ENCODE measurements at places on chromosomes 12 and 14.
A peak's percentile ranks its signal among the peaks of the same experiment; 100 is the strongest.

GRCh38 chr12:81000831-81001230, 63.1 kb upstream of the LIN7A start:
- DNase-seq: no peak

DNA sequence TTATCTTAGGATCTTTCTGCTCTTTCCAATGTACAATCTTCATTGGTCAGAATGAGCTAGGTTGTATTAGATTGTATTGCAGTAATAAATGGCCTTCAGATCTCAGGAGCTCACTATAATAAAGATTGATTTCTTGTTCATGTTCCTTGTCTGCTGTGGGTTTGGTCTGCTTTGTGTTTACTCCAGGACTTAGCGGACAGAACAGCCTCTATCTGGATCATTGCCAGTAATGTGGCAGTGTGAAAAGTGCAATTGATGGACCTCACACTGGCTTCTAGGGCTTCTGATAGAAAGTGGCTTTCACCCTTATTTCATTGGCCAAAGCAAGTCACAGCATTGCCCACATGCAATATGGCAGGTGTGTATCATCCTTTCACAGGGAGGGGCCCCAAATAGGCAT, 81.2 kb downstream of the BTG1 start:
- no peak for DNase-seq

- no peak for DNase-seq
Observed at GRCh38 chr12:2833810-2834209, 1.0 kb downstream of the NRIP2 start.

GRCh38 chr14:51780741-51781140, 79.7 kb upstream of the GNG2 start:
- no peak for DNase-seq

GRCh38 chr14:90985601-90986242, 74.7 kb downstream of the RPS6KA5 start:
- no peak for DNase-seq

DNA sequence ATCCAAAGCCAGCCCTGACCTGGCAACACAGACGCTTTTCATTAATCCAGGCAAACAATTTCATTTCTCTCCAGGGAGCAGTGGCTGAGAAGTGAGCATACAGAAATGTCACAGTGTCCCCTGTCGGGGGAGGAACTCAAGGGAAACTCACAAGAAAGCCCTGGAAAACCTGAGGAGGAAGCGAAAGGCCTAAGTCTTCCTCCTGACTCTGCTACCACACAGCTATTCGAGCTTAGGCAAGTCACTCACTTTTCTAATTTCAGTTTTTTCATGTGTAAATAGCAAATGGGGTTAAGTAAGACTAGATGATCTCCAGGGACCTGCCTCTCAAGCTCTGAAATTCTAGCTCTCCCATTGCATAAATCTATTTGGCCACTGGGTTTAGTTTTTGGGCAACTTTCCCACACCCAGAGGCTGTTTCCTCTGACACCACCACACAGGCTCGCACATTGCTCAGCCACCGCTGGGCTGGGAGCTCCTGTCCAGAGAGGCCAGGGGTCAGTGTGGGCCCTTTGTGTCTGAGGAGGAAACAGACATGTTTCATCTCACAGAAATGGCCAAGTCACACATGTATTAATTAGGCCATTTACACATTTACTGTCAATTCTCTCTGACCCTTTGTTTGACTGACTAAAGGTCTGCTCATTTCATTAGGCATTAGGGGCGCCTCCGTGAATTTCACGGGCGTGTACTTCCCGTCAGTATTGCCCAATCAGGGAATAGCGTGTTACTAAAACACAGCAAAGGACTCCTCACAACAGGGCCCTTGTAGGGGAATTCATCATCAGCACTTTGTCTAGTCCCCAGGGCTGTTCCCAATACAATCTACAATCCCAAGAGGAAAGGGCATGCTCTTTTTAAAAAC, 9.8 kb upstream of the PNMA1 start:
- no peak for DNase-seq

DNA sequence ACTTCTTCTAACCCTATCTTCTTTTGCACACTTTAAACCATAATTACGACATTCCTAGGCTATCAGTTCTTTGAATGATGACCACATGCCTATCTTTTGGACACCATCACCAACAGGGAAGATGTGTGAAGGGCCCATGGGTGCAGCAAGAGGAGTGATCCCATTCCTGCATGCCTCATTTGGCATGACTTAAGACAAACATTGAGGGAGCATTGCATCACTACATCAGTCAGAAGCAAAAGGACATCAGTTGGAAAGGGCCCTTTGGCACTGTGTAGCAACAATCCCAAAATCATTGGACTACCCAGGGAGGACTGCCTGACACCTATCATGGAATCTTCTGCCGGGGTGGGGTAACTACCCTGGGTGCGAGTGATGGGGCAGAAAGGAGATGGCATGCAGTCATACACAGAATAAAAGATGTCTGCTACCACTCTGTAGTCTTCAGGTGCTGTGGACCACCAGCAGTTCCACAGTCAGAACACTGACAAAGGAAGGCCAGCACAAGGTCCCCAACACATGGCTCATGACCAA, 10.7 kb upstream of the TMBIM6 start:
- no peak for DNase-seq

DNA sequence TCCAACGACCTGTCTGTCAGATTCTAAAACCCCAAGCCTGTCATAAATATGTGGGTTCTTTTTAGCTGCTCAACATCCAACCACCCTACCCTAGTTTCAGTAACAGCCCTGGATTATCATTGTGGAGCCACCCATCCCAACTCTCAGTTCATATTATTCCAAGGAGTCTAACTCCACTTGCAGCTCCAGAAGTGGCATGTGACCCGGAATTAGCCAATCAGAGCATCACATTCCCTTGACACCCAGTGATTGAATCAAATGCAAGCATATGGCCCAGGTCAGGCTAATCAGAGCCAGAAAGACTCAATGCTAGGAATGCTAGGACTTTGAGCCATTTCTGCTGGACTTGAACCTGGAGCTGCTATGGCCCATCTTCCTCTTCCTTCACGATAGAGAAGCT, 17.1 kb upstream of the HSP90B1 start:
- no peak for DNase-seq

DNA sequence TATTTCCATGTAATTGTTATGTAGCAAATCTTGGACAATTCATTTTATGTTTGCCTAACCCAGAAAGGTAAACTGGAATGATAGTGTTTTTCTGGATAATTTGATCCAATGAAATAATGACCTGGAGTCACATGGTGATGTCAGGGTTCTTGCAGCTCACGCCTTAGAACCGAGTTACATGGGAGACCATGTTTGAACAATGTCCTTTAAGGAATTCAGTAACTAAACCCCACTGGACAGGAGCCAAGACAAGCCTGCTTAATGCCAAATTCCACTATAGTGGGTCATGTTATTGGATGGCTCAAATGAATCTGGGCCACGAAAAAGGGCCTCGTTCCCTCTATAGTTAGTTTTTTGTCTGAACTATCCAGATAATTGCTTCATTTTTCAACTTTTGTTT, 255.8 kb upstream of the HMGA2 start:
- DNase-seq: no peak

GRCh38 chr12:55983232-55983842, 9.5 kb downstream of the RAB5B start:
- DNase-seq: no peak

GRCh38 chr14:92039719-92040430, at the start of gene TRIP11:
Gene TRIP11 (minus strand): TSS chr14:92040059. CDS start chr14:92039685, 374 bp downstream.
- peak; percentile 95 for DNase-seq

- DNase-seq: no peak
Observed at GRCh38 chr12:20105943-20106342, 262.4 kb upstream of the PDE3A start.

- no peak for DNase-seq
Observed at GRCh38 chr12:13435235-13435933, 238.9 kb downstream of the EMP1 start.

DNA sequence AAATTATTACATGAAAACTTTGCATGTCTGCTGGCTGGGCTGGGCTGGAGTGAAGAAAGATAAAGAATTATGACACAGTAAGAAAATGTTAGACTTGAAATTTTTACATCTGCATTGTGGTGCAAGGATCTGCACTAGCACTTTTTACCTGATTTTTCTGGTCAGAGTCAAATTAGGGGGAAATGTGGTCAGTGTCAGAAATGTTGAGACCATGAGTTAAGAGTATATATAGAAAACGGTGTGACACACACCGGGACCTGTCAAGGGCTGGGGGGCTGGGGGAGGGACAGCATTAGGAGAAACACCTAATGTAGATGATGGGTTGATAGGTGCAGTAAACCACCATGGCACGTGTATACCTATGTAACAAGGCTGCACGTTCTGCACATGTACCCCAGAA, 90.3 kb downstream of the IGF1 start:
- DNase-seq: no peak

DNA sequence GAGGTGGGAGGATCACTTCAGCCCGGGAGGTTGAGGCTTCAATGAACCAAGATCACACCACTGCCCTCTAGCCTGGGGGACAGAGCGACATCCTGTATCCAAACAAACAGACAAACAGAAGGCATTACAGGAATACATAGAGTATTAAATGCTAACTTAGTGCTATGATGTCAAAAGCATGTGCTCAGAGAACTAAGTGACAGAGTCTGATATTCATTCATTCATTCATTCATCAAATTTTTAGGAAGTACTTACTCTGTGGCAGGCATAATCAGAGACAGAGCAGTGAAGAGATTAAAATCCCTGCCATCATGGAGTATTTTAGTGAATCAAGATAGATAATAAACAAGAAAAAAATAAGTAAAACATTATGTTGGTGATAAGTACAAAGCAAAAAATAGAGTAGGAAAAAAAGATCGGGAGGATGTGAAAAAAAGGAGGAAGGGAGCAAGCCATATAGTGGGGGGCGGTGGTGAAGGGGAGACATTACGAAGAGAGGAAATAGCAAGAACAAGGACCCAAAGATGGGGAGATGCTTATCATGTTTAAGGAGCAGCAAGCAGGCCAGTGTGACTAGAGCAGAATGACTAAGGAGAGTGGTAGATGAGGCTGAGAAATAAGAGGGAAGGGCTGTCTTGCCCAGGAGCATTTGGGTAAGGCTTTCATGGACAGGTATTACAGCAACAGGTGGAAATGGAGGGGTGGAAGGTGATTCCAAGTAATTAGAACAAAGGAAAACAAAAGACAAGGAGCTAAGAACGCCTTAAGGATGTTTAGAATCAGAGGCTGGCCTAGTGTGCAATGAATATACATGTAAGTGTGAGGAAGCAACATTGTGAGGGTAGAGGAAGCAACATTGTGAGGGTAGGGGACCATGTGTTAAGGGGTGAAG, 2.8 kb downstream of the MAP4K5 start:
- DNase-seq: no peak

DNA sequence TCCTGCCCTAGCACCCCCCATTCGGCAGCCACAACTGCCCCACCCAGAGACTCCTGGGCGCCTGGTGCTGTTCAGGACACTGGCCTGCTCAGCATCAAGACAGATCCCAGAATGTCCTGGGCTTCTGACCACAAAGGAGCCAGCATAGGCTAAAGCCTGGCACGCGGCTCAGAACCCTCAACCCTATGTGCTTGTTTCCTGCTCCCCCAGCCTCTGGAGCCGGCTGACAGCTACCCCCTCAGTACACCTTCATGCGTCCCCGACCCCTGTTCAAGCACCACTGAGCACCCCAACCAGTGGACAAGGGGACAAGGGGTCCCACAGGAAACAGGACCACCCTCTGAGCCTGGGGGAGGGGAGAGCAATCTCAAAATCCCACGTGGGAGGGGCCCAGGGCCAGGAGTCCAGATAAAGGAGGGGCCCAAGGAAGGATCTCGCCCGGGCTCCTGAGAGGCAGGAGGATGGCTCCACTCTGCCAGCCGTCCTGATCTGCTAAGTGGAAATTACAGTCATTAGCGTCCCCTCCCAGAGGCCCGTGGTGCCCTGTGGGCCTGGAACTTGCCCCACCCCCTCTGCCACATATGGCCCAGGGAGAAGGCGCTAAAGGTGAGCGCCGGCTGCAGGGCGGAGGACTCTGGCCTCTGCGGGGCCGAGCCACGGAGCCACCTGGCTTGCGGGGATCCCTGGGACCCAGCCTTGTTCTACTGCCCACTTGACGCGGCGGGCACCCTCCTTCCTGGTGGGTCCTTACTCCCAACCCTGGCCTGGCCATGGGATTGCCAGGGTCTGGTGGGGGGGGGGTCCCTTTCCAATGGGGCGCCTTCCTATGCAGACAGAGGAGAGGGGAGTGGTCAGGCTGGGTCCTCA, 27.2 kb upstream of the GPR132 start:
- DNase-seq: no peak

GRCh38 chr12:12582895-12583303, 20.2 kb upstream of the DUSP16 start:
- DNase-seq: no peak

- no peak for DNase-seq
Observed at GRCh38 chr12:15546102-15546701, 223.9 kb downstream of the PTPRO start.

- no peak for DNase-seq
Observed at GRCh38 chr12:31517994-31518393, 72.9 kb downstream of the DENND5B start.

DNA sequence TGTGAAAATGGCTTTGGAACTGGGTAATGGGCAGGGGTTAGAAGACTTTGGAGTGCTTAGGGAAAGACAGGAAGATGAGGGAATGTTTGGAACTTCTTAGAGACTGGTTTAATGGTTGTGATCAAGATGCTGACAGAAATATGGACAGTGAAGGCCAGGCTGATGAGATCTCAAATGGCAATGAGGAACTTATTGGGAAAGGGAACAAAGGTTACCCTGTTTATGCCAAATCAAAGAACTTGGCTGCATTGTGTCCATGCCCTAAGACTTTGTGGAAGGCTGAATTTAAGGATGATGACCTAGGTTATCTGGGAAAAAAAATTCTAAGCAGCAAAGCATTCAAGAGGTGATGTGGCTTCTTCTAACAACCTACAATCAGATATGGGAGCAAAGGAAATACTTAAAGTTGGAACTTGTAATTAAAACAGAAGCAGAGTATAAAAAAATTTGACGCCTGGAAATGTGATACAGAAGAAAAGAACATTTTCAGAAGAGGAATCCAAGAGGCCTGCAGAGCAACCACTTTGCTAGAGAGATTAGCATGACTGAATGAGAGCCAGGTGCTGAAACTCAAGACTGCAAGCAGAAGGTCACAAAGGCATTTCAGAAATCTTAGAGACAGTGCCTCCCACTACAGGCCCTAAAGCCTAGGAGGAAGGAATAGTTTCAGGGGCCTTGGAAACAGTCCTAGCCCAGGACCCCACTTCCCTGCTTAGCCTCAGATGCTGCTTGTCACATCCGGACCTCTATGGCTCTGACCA, 65.6 kb upstream of the FLRT2 start:
- DNase-seq: no peak

DNA sequence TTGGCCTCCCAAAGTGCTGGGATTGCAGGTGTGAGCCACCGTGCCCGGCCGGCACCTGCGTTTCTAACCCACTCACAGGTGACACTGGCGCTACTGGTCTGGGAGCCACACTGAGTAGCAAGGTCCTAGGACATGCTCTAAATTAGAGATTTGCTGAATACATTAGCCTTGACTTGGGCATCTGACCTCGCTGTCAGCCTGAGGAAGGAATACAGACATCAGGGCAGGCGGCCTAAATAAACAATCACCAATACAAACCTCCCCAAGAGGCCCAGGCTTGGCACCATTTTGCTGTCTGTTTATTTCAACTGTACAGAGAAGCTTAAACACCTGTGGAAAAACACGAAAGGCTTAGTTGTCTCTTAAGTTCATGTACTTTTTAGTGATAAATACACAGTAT, 27.5 kb downstream of the P2RX4 start:
- no peak for DNase-seq

- no peak for DNase-seq
Observed at GRCh38 chr12:58381546-58381945, 440.2 kb downstream of the ATP23 start.

GRCh38 chr12:106078358-106079010, 60.3 kb downstream of the NUAK1 start:
- DNase-seq: no peak

- DNase-seq: no peak
Observed at GRCh38 chr14:74856366-74856765, 19.6 kb downstream of the PROX2 start.
